H1 (cell line): ENCODE measurements at places on chromosomes 5 and 9.

- DNase-seq: peak; percentile 94
These were observed 72.8 kb upstream of the ASTN2 start for GRCh38 chr9:117487555-117488175.

DNA sequence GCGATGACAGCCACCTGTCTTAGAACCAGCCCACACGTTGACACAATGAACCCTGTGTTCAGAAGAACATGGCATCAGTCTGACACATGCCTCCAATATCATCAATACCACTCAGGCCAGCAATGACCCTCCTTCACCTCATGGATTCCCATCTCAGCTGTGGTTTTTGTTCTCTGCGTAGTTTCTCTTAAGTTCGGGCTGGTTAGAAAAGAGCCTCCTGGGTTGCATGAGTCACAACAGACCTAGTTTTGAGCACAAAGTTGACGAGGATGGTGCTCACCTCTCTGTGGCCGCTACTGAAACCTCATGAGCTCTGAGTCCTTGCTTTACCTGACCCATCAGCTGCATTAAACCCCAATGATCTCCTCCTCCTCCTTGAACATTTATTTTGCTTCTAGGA lies 299.9 kb downstream of the SPOCK1 start:
- DNase-seq: no peak

DNA sequence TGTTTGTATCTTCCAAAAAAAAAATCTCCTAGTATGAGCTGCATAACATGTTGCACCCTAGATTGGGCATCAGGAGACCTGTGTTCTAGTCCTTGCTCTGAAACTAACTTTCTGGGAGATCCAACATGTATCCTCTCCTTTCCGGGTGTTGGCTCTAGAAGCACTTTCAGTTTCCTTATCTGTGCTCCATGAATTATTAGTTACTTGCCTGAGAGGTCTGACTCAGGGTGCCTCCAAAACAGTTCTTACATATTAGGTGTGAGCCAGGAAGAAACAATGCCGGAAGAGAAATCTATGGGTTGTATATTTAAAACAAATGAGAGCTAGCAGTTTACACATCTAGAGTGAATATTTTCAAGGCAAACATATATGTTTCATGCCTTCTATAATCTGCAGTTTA lies 36.7 kb upstream of the SLC36A2 start:
- no peak for DNase-seq

DNA sequence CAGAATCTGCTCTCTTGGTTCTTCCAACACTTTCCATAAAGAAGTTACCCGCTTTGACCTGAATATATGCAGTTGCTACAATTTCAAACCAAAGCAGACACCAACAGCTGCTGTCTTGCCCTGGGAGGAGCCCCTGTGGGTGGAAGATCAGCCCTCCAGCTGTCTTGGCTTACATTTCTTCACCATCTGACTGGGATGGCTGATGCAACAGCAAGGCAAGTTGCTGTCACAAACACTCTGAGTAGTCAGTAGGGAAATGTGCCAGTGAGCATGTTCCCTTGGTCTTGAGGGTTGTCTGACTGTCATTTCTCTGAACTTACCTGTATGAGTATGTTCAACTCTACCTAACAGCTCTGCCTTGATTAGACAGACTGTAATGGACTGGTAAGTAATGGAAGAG lies 152.9 kb downstream of the SGCD start:
- DNase-seq: no peak

- DNase-seq: no peak
These were observed 943 bp downstream of the NOP16 start for GRCh38 chr5:176387384-176387925.

DNA sequence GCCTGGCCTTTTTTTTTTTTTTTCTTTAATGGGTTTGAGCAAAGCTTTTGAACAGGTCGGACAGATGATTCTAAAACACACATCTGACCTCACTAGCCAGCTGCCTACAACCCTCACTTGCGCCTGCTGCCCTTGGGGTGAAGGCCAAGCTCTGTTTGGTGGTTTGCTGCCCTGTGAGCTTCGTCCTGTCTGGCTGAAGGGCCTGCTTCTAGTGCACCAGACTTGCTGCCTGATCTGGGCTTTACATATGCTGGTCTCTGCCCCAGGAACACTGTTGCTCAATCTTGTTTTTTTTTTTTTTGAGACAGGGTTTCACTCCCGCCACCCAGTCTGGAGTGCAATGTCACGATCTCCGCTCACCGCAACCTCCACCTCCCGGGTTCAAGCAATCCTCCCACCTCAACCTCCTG lies 16.4 kb upstream of the DOLPP1 start:
- no peak for DNase-seq

- no peak for DNase-seq
These were observed 1.9 kb upstream of the KCNIP1 start for GRCh38 chr5:170501931-170502330.
